Dorsolateral prefrontal cortex (tissue), 122 donors: ENCODE measurements at places on chromosomes 1 and 21.

DNA sequence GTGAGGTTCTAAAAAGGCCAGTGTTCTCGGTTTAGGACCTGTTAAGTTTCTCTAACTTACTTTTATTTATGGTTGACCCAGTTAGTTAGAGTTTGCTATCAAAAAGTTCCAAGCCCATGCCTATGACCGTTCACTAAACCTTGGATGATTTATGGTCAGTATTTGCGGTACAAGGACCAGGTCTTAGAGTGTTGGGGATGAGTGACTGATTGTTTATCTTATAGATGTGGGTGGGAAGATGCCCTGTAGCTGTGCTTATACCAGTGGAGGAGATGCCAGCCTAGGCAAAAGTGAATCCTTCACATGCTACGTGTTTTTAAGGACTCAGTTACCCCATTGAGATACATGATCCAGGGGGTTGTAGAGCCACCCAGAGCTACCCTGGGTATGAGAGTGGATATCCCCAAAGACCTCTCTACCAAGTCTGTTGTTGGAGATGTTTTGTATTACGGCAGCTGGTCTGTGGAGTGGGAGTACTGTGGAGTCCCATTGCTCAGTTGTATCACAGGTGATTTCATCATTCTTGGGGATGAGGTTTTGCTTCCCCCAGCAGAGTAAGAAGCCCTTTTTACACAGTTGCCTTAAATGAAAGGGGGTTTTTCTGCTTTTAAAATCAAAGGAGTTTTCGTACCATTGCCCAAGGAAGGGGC, 2.1 kb downstream of the SLC22A15 start:
- no peak for DNase-seq

DNA sequence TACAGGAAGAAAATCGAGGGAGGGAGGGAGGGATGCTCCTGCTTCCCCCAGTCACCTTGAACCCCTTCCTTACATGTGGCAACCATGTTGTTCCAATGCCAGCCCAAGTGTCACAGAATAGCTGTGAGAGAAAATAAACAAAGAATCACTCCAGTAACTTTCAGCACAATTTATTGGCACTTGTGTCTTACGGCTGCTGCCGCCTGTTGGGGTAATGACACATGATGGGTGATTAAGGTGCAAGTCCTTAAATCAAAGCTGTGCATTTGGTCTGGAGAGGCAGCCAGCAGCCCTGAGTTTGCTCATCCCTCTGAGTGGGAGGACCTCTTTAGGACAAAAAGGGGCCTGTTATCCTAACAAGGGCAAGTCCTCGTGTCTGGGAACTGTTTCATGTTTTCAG, 377.7 kb downstream of the PCP4 start:
- DNase-seq, result no peak

- no peak for DNase-seq
These were observed 32.1 kb downstream of the TLR5 start for GRCh38 chr1:223110952-223111351.

- DNase-seq, result no peak
These were observed 48.6 kb downstream of the PRKACB start for GRCh38 chr1:84192681-84193080.
